Epithelial cell of proximal tubule (primary cell): ENCODE measurements at places on chromosomes 11 and 22.

GRCh38 chr11:65855927-65856363 lies 2.0 kb downstream of the CFL1 start:
- DNase-seq = no peak

GRCh38 chr11:63793161-63793560 lies 20.1 kb upstream of the SPINDOC start:
- no peak for DNase-seq

DNA sequence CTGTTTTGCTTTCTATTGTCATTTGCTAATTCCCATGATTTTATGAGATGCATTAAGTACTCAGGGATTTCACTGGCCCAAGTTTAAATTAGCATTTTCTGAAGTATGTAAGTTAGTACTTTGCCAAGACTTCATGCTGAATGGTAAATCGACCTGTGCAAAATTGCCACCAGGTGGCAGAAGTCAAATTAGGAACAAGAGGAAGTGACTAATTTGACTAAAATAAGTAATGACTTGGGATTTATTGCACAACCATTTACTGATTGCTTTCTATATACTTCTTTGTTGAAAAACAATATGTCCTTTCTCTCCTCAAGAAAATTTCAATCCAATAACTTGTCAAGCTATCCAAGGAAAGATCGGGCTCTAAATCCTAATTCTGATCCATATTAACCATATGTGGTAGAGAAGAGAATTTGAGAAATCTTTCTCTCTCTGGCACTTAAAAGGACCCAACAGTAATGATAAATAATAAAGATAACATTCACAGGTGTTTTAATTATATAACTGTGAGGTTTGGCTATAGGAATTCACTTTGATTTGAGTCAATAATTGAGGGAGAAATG lies 253.7 kb upstream of the CHORDC1 start:
- peak; percentile 41 for DNase-seq

DNA sequence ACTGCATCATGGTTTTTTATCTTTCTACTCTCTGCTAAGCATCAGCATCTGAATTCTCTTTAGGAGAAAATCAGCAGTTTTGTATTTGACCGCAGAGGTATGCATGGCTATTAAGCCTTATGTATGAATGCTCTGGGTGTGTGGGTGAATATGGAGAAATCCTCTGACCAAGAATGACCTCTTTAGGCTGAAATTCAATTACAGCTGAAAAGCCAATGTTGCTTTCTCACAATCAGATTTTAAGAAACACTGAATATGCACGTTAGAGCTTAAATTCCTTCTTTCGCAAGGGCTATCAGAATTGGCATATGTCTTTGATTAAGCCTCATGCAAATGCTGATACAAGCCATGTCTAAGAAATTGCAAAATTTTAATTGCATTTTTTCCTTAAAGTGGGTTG lies 43.2 kb downstream of the ARHGAP42 start:
- DNase-seq = no peak

DNA sequence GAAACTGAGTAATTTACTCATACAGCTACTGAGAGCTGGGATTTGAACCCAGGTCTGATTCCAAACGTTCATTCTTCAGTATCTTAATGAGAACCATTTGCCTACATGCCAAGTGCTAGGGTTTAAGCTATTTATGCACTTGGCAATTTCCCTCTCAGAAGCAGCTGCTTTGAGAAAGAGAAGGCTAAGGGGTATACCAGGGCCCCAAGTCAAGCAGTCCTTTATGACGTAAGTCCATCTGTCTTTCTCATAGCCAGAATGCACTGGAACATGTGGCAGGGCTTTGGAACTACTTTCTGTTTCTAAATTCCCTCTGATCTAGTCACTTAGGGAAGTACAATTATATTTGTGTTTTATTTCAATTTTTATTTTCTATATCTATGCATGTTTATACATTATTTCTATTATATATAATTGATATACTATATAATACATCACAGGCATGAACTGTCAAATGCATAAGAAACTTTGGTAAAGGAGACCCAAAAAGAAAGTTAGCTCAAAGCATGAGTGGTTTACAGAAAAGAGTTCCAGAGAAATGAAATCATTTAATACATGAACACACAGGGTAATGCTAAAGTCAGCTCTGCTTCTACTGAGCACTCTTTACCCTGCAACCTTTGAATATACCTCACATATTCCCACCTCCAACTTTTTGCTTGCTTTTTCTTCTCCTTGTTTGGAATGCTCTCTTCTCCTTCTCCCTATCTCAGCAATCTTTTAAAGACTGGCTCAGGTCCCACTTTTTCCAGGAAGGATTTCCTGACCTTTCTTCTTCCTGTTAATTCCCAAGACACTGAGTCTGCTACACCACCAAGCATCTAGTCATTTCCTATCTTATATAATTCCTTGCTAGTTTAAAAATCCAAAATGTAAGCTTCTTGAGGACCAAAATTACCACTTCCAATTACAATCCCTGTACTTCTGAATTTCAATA lies 80.5 kb upstream of the GDPD4 start:
- no peak for DNase-seq

DNA sequence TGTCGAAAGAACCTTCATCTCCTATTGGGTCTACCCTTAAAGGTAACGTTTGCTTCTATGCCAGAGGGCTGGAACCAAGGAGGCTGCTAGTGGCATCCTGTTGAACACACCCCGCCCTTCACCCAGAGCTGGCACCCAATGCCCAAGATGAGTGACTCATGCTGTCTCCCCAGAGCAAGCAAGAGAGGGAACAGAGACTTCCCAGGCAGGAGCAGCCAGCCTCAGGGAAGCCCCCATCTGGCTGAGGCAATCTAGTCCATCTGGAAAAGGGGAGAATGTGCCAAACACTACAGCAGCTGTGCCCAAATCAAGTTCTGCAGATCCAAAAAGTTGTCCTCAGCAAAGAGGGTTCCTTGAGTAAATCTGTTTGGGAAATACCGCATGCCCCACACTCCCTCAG lies 91.9 kb upstream of the TP53I11 start:
- DNase-seq = no peak

GRCh38 chr11:92978271-92979111 lies 9.0 kb downstream of the MTNR1B start:
- no peak for DNase-seq

GRCh38 chr22:30381264-30381663 lies 5.9 kb downstream of the RNF215 start:
- DNase-seq = no peak

DNA sequence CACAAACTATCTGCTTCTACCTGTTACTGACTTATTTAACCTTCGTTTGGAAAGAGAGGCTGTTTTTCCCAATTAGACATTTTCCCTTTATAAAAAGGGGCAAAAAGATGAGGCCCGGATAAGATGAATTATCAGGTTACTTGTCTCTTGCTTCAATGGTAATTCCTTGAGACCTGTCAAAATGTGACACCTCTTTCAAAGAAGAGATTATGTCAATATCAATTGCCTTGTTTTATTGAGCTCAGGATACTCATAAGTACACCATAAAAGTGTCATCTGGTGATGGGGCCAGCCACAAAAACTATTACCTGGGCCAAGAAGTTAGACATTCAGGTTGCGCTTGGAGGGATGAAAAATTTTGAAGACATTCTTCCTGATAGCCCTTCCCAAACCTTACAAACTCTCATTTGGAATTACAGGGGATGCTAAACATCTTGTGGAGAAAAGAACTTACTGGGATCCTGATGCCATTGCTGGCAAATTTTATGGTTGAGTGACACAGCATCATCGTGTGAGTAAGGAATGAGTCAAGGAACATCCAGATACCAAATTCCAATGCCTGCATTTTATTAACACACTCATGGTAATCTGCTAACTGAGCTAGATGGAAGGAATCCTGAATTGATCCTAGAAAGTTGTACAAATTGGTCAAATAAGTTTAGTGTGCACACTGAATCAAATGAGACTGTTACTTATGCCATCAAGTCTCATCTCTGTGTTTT lies 1071.2 kb downstream of the LRRC4C start:
- peak; percentile 67 for DNase-seq

- no peak for DNase-seq
These were observed 35.4 kb downstream of the MCHR1 start for GRCh38 chr22:40714499-40715337.

- DNase-seq = no peak
These were observed 12.8 kb downstream of the FBXO7 start for GRCh38 chr22:32487461-32487860.

- no peak for DNase-seq
These were observed 1.1 kb downstream of the LRP4 start for GRCh38 chr11:46917109-46917761.

DNA sequence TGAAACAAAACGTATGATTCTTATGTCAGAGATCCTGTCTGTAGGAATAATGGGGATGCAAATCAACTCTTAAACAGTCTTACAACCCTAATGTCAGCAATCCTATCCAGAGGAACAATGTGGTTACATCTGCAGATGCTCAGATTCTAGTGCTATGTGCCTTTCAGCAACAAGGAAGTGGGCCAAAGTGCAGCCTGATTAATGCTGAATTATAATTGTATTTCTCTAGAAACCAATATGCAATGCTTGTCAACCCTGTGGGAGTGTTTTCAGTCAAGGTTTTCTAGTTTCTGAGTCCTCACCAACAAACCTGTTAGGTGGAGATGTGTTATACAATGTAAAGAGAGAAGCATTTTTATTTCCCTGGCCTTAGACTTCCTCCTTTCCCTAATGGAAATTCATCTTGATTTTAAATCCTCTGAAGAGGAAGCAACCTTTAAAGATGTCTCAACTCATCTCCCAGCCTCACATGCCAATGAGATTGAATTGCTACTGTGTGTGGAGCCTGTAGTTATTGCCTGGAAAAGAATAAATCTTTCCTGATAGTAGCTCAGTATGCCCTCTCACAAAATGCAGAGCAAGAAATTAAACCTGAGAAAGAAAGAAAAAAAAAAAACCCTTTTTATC lies 26.2 kb upstream of the TMEM123 start:
- DNase-seq = no peak

DNA sequence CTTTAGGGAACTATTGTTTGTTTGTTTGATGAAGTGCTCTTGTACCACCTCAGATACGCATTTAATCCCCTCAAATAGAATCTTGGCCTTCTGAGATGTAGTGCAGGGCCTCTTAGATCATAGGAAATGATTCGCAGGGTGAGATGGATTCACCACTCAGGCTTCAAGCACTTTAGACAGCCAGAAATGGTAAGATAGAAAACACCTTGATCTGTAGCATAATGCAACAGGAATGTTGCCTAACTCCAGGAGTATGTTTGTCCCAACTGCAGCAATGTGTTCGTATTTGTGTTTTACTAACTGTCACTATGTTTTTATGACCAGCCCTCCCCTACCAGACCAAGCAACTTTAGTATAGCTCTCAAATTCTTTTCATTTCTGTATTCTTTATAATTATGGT lies 761.2 kb downstream of the NELL1 start:
- no peak for DNase-seq

GRCh38 chr22:46213052-46213451 lies 37.0 kb downstream of the CDPF1 start:
- DNase-seq = no peak

DNA sequence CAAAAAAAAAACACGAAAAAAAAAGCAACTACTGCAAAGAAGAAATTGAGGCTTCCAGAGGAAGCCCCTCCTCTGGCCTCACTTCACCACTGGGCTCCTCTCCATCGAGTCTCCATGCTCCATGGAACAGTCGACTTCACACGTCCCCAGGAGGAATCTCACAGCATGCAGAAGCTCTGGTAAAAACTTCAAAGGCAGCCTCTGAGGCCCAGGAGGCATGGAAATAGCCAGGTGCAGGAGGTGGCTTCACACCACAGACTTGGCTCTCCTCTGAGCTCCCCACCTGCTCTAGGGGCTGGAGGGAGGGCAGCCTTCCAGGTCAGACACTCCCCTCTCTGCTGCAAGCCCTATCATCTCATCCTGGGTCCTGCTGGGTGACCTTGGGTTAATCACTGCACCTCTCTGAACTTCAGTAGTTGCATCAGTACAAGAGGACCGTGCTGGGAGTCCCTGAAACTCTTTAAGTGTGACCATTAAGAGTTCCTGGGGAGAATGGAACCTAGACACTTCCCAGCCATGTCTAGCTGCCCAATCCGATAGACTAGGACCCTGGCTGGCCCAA lies 8.2 kb downstream of the PDE2A start:
- no peak for DNase-seq

DNA sequence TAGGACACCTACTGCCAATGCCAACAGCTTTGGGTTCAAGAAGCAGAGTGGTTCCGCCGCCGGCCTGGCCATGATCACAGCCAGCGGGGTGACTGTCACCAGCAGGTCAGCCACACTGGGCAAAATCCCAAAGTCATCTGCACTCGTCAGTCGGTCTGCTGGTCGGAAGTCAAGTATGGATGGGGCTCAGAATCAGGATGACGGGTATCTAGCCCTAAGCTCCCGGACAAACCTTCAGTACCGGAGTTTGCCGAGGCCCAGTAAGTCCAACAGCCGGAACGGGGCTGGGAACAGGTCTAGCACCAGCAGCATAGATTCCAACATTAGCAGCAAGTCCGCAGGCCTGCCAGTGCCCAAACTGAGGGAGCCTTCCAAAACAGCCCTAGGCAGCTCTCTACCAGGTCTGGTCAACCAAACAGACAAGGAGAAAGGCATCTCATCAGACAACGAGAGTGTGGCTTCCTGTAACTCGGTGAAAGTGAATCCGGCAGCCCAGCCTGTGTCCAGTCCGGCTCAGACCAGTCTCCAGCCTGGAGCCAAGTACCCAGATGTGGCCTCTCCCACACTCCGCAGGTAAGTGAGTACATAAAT lies 115.1 kb downstream of the DBX1 start:
- no peak for DNase-seq

GRCh38 chr22:33492210-33492651 lies 428.0 kb downstream of the LARGE1 start:
- no peak for DNase-seq

DNA sequence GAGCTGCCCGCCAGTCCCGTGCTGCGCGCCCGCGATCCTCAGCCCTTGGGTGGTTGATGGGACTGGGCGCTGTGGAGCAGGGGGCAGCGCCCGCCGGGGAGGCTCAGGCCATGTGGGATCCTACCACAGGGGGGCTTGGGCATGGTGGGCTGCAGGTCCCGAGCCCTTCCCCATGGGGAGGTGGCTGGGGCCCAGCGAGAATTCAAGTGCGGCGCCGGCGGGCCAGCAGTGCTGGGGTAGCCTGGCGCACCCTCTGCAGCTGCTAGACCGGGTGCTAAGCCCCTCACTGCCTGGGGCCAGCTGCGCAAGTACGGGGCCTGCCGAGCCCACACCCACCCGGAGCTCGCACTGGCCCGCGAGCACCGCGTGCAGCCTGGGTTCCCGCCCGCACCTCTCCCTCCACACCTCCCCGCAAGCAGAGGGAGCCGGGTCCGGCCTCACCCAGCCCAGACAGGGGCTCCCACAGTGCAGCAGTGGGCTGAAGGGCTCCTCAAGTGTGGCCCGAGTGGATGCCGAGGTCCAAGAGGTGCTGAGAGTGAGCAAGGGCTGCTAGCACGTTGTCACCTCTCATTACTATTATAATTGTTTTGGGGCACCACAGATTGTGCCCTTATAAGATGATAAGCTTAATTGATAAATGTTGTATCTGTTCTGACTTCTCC lies 333.2 kb downstream of the CASP12 start:
- no peak for DNase-seq

GRCh38 chr11:19557720-19558140 lies 154.9 kb upstream of the NAV2 start:
- no peak for DNase-seq
